ENCODE measurements at places on chromosomes 6 and 20.

DNA sequence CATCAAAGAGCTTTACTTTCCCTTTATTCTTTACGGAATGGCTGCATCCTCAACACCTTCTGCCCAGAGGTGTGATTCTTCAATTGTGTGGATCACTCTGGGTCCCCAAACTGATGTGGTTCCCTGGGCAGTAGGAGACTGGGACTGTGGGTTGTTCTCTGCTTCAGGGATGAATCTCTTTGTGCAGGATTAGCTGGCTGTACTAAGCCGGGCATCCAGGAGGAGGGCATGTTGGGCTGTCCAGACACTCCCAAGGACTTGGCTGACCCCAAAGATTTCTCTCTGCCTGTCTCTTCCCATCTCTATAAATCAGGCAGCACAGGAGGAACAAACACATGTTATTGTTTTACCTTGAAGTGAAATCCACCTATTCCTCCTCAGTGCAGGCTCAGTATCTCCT lies 15.3 kb downstream of the FARS2 start:
- DNase-seq = no peak

- DNase-seq = no peak
Measured at GRCh38 chr6:149965194-149966020, 1.7 kb downstream of the ULBP1 start.

DNA sequence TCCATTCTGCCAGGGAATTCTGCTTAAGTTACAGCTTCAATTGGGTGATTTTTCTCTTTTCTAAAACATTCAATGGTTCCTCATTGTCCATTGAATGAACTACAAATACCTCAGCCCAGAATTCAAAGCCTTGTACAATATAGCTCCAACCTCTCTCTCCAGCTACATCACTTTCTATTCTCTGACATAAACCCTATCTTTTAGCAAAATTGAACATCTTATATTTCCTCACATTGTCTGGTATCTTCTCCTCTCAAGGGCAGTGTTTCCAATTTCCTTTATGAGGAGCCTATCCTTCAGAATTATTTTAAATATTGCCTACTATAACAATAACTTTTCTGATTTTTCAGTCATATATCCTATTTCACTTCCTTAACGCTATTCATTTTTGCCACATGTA lies 203.6 kb upstream of the RNF217 start:
- DNase-seq = no peak

DNA sequence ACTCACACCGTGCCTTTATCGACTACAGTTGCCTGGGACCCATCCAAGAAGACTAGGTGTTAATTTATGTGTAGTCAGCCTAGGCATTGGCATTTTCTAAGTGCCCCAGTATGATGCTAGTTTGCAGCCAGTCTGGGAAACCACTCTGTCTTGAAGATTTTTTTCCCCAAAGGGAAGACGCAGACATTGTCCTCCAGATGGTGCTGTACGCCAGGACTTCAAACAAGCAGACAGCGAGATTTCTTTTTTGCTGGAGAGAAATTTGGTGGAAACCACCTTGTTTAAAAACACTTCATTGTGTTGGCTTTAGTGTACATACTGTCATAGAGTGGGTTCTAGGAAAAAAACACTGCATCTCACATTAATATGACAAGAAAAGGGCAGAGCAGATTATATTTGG lies 30.0 kb downstream of the ALDH5A1 start:
- DNase-seq = no peak

DNA sequence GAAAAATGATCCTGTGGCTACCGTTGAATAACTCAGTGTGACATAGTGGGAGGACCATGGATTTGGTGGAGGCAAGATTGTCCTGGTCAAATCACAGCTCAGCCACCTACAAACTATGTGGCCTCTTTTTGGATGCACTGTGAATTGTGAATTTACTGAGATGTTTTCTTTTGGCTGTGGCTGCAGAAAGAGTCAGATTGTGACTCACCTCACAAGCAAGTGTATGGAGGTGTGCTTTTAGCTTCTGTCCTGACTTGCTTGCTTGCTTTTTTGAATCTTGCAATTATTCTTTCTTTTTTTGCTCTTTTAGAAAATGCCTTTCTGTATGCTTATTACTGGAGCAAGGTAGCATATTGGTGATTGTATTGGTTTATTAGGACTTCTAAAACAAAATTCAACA lies 122.9 kb upstream of the FOXO3 start:
- no peak for DNase-seq

- DNase-seq = no peak
Measured at GRCh38 chr20:50138479-50139393, 14.8 kb downstream of the PEDS1 start.

GRCh38 chr6:88698661-88699060 lies 264.8 kb downstream of the RNGTT start:
- no peak for DNase-seq

- DNase-seq = no peak
Measured at GRCh38 chr6:100924534-100925227, 43.6 kb upstream of the ASCC3 start.

GRCh38 chr6:89471287-89471867 lies 38.4 kb downstream of the ANKRD6 start:
- DNase-seq = no peak

DNA sequence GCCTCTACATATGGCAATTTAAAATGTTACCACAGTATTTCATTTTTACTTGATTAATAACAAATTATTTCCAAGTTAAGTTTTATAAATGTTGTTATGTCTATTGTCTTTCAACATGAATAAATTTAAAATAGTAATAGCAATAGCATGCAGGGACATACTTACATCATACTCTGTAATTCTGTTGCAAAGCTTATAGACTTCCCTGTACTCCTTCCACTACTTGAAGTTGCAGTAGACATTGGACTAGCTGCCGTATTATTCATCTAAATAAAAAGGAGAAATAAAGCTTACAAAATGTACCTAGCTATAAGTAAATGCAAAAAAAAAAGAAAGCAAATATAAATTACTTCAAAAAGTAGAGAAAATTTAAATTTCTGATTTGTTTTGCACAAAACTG lies 12.7 kb downstream of the SUPT3H start:
- no peak for DNase-seq

- DNase-seq = peak; percentile 10
Measured at GRCh38 chr20:46520976-46521579, 7.7 kb upstream of the ZNF334 start.

GRCh38 chr6:31657406-31658157 lies 1.9 kb downstream of the APOM start:
- DNase-seq = no peak

- no peak for DNase-seq
Measured at GRCh38 chr6:154887051-154887450, 108.1 kb upstream of the TIAM2 start.

- no peak for DNase-seq
Measured at GRCh38 chr6:105263685-105264610, 84.1 kb upstream of the POPDC3 start.

DNA sequence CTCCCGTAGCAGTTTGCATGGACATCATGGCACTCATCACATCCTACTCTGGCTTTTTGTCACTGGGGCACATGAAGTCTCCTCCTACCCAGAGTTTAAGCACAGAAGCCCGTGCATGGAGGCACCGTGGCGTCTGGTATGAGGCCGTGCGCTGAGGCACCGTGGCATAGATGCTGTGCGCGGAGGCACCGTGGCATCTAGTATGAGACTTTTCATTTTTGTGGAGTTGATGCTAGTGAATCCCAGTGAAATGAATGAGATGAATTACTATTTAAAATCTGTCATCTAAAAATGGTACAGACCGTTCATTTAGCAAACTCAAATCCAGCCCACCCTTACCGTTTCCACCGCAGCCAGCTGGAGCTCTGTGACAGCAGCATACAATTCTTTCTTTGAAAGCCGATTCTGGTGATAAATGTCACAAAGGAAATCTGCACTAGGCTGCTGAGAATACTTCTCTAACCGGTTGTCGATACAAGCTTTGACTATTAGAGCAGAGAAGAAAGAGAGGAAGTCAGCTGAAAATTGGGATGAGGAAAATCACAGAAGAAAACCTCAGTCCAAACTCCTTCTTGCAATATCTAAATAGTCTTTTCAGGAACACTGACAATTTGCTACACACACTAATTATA lies 11.3 kb downstream of the CYP24A1 start:
- DNase-seq = no peak

DNA sequence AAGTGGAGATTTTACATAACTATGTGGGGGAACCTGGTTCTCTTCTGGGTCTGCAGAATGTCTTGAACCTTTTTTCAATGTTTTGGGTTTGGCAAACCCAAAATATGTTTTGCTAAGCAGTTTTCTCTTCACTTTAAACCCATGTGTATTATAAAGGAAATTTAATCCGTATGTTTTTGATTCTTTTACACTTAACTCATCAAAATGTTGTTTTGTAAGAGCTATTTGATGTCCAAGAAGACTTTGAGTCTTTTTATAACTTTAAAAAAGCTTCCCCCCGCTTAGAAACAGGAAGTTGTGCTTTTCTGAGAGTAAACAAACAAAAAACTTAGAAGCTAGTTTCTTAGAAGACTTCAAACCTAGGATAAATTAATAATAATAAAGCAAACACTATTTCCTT lies 81.9 kb upstream of the CEP162 start:
- DNase-seq = no peak

DNA sequence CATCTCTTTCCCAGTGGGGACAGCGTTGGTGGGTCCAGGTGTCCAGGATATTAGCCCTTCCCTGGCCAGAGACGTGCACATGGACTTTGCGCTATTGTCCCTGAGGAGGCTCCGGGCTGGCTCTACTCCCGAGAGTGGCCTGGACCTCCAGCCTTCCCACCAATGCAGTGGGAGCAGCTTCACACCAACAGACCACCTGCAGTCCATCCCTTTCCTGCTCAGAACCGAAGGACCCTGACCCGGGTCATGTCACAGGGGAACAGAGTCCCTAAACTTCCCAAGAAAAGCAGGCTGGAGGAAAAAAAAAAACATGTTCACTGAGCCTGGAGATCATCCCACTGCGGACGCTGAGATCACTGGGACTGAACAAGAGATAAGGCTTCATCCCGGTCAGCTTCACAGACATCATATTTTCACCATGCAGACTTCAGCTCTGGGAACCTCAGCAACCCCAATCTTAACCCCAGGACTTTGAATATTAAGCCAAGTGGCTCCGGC lies 18.3 kb downstream of the ZMYND8 start:
- no peak for DNase-seq

- DNase-seq = no peak
Measured at GRCh38 chr6:36349240-36349639, 12.6 kb upstream of the BNIP5 start.

DNA sequence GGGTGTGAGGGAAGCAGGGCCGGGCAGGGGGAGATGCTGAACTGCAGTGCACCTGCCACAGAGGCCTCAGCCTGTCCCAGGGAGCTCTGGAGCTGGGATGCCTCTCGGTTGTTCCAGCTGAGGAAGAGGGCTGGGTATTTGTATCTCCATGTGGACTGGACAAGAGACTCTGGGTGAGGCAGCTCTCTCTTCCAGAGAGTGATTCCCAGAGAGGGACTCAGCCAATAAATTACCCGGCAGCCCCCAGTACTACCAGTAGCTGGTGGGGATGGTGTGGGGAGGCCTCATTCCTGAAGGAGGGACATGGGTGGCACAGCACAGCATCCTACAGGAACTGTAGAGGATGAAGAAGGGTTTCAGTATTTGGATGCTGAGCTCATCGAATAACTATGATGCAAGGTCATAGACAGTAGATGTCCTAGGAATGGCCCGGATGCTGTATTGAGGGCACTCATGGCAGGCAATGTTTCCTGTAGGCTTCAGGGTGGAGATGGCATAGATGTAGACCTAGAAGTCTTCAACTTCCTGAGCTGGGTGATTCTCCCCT lies 1.4 kb downstream of the FGD2 start:
- no peak for DNase-seq

DNA sequence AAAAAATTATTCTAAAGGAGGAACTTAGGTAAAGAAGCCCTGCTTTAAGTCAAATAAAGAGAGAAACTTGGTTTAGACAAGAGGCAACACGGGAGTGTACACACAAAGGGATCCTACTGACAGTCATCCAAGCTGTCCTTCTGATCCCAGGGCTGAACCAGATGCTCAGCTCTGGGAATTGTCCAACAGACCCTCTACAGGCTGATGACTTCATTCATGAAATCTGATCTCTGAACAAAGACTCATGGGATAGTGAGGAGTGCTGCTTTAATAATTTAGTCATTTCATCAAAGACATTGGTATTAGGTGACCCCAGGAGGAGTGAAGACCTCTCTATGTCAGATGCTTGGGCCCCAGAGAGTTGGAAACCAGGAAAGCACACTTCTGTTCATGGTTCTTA lies 65.6 kb upstream of the ARMH2 start:
- no peak for DNase-seq

DNA sequence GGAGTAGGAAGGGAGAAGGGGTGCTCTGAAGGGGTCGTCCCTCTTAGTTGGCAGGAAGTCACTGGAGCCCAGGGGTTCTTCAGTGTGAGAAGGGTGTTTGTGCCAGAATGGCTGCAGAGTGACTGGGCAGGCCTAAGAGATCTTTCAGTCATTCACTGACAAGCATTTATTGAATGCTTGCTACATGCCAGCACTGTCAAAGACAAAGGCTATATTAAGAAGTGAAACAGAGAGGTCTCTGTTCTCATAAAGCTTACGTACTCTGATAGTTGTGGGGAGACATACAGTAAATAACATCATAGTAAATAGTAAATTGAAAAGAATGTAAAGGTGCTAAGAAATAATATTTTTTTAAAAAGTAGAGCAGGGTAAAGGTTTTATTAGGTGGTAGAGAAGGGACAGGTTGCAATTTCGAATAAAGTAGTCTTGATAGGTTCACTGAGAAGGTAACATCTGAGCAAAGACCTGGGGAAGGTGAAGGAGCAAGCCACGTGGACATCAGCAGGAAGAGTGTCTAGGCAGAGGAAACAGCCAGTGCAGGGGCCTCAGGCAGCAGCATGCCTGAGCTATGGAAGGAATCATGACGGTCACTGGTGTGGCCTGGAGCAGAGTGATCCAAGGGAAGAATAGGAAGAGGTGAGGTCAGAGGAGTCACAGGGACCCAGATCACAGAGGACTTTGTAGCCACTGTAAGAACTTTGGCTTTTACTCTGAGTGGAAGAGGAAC lies 36.3 kb upstream of the RNF8 start:
- DNase-seq = no peak

DNA sequence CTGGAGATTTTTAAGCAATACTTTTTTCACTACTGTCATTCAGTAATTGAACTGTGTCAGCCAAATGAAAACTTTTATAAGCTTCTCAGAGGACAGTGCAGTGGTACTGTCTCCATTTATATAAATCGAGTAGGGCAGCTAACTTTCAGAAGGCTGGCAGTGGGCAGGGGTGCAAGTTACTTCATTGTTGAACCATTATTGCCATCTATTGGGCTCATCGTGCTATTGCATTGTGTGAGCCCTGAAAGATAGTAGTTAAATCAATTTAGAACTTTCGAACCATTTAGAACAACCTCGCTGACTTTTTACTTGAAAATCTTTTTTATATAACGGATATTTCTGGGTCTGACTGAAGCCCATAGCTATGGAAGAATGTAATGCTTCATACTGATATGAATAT lies 347.8 kb upstream of the PLCB4 start:
- no peak for DNase-seq

GRCh38 chr6:22350109-22350508 lies 53.3 kb upstream of the PRL start:
- DNase-seq = no peak

Measured in stimulated activated CD8-positive, alpha-beta memory T cell treated with anti-CD3 and anti-CD28 coated beads, Interleukin-15, amount 100 ng/mL, for 4 hours (primary cell).